ENCODE measurements at places on chromosomes 16 and 17.

GRCh38 chr17:61383689-61384201, 15.9 kb upstream of the TBX2 start:
- DNase-seq, result no peak

DNA sequence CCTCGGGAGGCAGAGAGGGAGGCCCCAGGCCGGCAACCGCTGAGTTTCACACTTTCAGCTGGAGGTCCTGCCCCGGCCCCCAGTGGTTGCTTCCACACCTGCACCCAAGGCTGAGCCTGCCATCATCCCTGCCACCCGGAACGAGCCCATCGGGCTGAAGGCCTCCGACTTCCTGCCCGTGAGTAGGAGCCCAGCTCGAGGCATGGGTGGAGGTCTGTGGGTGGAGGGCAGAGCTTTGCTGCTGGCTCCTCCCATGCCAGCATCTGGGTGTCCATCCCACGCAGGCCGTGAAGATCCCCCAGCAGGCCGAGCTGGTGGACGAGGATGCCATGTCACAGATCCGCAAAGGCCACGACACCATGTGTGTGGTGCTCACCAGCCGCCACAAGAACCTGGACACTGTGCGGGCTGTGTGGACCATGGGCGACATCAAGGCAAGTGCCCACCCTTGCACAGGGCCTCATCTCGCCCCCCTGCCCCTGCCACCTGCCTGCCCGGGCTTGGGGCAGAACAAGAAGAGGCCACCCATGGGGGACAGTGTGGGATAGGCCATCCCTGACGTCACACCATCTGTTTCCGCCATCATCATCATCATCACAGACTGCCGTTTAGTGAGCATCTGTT, 19.6 kb downstream of the KATNB1 start:
- no peak for DNase-seq

DNA sequence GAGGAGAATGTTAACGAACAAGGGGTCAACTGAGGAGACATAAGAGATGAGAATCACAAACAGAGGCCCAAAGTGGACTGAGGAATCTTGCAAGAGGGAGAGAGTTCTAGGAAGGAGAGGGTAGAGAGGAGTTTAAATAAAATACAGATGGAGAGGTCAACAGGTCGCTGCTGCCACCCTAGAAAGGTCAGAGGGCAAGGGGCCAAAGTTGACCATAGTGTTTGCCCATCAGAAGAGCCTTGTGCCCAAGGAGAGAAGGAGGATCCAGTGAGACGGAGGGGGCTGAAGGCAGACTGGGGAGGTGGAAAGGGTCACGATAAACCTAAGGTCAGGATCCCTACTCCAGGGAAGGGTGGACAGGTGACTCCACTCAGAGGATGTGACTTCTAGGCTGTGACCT, 6.9 kb upstream of the ITGA3 start:
- no peak for DNase-seq

- DNase-seq, result no peak
Observed at GRCh38 chr17:27945333-27945616, 52.1 kb upstream of the LYRM9 start.

- DNase-seq, result peak; percentile 22
Observed at GRCh38 chr16:12681653-12682052, 122.0 kb downstream of the CPPED1 start.

GRCh38 chr16:1439058-1439698, 5.2 kb downstream of the CCDC154 start:
- no peak for DNase-seq

GRCh38 chr16:50332599-50332998, 36.2 kb downstream of the BRD7 start:
- DNase-seq, result no peak

- peak; percentile 57 for DNase-seq
Observed at GRCh38 chr17:50192618-50193291, 8.7 kb downstream of the COL1A1 start.

- no peak for DNase-seq
Observed at GRCh38 chr17:28040406-28040805, 2.1 kb upstream of the NLK start.

DNA sequence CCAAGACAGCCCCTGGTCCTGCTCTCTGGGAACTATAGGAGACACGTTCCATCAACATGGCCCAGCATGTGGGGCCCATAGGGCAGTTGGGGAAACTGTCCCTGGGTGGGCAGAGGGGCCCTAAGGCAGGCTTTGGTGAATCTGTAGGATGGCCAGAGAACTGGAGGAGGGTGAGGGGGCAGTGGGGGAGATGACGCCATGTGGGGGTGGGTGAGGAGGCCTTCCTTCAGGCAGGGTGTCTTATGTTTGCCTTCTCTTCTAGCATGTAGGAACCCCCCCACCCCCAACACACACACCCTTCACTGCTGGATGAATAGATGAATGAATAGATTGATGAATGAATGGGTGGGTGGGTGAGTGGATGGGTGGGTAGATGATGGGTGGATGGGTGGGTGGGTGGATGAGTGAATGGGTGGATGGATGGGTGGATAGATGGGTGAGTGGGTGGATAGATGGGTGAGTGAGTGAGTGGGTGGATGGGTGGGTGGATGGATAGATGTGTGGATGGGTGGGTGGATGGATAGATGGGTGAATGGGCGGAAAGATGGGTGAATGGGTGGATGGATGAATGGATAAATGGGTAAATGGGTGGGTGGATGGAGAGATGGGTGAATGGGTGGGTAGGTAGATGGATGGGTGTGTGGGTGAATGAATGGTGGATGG, 2.5 kb upstream of the CBFA2T3 start:
- DNase-seq, result no peak

DNA sequence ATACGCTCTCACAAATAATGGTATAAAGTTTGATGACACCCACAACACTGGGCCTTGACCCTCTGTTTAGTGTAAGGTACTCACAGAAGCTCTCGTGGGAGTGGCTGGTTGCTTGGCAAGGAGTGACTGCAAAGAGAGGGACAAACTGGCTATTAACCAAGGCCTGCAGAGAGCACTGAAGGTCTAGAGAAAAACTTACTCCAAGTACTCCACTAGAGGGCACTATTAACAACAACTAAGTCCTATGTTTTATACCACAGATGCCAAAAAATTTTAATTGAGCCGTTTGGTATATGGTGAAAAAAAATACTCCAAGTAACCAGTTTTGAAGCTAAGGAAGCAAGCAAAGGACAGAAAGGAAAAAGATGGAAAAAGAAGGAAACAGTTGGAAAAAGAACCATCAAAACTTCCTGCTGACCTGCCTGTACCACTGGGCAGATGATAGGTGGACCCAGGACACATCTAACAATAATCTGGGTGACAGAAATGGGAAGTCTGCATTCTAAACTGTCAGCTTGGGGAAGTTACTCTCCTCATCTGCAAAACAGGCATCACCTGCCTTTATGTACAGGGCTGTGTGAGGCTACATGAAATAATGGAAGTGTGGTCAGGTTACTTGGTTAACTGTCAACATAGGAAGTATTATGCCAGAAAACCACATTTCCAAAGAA, 23.2 kb downstream of the DYNC1LI2 start:
- DNase-seq, result peak; percentile 66

GRCh38 chr17:3963237-3964201, 718 bp downstream of the ATP2A3 start:
- DNase-seq, result no peak

GRCh38 chr17:55120651-55121050, 144.1 kb upstream of the HLF start:
- DNase-seq, result no peak

DNA sequence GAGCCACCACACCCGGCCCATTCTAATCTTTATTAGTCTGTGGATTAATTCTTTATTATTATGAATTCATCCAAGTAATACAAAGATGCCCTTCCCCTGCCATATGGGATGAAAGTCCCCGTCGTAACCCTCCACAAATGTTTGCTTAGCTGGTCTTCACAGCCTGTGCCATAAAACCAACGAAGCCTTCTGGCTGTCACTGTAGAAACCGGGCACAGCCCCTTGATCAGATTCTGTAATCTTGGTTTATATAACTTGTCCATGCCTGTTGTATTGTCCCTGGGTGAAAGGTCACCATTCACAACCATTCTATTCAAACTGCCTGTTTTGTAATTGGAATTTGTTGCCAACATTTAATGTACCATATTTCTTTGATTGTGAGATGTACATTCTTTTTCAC, 66.5 kb downstream of the ATP2C2 start:
- no peak for DNase-seq

- no peak for DNase-seq
Observed at GRCh38 chr16:80607204-80607603, 66.4 kb downstream of the DYNLRB2 start.

GRCh38 chr16:89407282-89407924, 83.0 kb downstream of the ANKRD11 start:
- DNase-seq, result no peak

DNA sequence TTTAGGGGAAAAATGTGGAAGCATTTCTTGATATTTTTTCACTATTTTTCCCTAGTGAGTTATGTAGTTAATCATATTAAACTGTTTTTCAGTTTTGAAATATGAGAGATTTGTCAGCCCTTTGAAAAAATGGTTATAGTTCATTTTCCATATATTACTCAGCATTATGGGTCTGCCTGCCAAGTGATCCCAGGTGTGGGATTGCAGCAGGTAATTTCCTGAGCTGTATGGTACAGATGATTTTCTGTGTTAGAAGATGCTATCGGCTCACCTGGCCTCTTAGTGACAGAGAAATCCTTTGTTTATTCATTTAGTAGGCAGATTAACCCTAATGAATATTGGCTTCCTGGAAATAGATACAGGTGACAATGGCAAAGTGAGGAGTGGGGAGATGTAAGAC, 275.1 kb upstream of the TBX2 start:
- DNase-seq, result no peak

- DNase-seq, result peak; percentile 9
Observed at GRCh38 chr17:54903375-54903774, 2.7 kb downstream of the TOM1L1 start.

DNA sequence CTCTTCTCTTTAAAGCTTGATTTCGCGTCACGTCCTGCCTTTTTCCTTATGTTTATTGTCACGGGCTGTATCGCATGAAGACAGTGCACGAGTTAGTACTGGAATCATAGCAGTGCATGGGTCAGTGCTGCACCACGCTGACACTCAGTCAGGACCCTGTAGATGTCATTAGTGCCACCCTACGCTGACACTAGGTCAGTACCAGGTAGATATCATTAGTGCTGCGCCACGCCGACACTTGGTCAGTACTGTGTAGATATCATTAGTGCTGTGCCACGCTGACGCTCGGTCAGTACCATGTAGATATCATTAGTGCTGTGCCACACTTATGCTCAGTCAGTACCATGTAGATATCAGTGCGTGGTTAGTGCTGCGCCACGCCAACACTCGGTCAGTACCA, 106.2 kb upstream of the ZNF469 start:
- no peak for DNase-seq

- no peak for DNase-seq
Observed at GRCh38 chr16:55444754-55445485, 34.1 kb upstream of the MMP2 start.

DNA sequence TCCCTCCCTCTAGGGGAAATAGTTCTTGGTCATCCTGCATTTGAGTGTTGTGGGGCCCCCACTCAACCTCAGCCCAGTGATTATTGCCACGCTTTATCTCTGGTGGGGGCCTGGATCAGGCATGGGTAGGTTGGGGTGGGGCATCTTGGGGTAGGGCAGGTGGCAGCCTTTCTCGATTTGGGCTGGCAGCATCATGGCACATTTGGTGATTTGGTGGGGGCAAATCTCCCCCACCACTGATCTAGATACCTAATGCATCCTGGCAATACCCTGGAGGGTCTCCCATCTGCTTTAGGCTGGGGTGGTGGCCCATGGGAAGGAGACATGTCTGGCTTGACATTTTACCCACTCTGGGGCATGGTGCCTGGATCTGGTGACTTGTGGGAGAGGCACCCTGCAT, 40.2 kb downstream of the NLRP1 start:
- DNase-seq, result no peak

DNA sequence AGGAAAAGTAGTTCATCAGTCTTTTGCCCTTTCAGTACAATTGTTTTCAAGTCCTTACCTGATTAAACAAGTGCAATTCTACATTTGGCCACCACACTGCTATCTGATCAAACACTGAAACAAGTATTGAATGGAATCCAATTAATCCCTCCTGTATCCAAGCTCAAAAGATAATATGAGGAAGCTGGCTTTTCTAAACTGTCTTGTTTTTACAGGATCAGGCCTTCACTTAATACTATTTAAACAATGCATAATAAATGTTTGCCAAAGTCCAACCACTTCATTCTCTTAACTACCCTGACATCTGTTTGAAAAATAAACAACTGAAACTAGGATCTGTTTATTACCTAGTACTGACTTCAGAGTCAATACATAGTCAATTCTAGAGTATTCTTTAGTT, 131.6 kb downstream of the MRTFB start:
- no peak for DNase-seq

- DNase-seq, result no peak
Observed at GRCh38 chr16:53433509-53433908, 762 bp upstream of the RBL2 start.

DNA sequence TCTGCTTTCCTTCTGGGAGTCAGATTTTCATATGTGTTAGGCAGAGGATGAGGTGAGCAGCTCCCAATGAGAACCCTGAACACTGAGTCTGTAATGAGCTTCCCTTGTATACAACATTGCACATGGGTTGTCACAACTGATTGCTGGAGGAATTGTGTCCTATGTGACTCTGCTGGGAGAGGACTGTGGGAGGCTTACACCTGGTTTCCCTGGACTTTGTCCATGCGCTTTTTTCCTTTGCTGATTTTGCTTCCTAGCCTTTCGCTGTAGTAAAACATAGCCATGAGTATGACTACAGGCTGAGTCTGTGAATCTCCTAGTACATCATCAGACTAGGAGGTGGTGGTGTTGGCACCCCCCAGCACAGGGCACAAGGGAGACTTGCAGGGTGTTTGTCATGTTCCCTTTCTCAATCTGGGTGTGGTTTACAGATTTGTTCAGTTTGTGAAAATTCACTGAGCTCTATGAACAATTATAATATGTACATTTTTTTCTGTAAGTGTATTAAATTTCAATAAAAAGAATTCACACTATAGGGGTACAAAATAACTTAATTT, 1.7 kb upstream of the PLK1 start:
- DNase-seq, result no peak

Data from fibroblast of upper back skin (primary cell).